ENCODE measurements at places on chromosomes 4 and X.

DNA sequence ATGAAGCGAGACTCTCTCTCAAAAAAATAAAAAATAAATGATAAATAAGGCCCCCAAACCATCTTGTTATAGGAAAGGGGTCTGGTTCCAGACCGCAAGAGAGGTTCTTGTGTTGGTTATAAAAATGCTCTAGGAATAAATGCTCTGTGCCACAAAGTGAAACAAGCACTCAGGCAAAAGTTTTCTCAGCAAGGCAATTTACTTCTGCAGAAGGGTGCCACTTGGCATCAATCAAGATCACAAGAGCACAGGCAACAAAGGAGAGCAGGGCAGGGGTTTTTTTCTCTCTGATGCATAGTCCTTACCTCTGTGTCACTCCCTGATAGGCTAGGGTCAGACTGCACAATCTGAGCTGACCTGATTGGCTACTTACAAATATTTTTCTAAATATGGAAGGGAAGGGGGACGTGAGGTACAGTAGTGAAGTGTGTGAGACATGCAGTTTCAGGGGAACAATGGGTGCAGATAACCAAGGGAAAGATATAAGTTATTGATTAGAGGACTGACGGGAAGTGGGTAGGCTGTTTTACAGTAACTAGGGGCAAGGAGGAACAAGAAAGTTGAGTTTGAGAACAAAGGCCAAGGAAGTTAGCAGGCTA, 29.8 kb upstream of the FUNDC1 start:
- no peak for DNase-seq

DNA sequence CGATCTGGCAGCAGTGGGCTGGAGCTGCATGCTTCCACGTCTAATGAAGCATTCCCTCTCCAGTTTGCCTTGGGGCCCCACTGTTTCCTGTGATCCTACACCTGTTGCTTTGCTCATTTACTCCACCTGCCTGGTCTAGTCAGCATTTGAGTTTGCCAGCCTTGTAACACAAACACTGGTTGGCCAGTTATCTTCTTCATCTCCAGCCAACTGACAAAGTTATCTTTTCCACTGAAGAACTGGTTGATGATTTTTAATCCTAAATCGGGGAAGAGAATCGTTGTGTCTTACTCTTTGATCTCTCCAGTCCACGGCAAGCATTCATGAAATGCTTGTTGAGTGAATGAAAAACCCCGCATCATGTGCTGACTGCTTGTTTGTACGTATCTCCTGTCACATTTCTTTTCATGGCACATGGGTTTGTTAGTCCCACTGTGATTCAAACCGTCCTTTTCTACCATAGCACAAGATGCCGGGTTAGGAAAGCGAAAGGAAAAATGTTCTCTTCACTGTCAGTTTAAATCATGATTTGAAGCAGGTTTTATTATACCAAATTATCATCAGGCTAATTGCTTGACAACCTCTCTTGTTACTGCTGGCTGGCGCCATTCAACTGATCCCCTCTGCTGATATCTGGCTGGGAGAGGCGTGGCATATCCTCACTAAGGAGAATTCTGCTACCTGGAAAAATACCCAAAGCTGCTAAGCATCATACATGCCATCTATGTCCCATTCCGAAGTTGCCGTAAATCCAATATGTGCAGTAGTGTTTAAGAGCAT, 144.8 kb downstream of the SHROOM3 start:
- no peak for DNase-seq

DNA sequence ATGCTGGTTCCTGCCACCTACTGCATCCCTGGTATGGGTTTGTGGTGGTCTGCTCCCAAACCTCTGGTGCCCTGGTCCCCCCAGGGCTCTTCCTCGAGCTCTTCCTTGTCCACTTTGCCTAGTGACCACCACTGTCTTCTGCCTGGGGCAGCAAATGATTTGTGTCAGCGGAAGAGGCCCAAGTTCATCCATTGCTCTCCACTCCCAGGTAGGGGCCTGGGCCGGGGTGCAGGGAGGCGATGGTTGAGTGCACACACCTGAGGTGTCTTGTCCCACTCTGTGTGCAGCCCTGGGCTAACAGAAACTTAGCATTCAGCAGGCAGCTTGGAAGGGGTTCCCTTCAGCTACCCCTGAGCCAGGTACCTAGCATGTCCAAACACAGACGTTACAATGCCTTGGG, 75.6 kb upstream of the SOX3 start:
- no peak for DNase-seq

DNA sequence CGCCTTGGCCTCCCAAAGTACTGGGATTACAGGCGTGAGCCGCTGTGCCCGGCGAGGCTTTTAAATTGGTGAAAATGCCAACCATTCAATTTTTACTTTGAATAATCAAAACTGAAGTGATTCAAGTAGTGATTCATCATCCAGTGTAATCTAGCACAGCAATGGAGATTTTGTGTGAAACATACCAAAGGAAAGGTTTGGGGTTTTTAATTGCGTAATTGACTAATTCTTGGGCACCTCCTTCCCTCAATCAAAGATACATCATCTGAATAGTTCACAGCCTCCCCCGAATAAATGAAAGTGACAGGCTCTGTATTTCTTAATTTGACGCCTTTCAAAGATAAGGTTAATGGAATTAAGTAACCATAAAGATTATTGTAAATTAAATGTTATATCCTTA, 69.0 kb downstream of the DMD start:
- no peak for DNase-seq

DNA sequence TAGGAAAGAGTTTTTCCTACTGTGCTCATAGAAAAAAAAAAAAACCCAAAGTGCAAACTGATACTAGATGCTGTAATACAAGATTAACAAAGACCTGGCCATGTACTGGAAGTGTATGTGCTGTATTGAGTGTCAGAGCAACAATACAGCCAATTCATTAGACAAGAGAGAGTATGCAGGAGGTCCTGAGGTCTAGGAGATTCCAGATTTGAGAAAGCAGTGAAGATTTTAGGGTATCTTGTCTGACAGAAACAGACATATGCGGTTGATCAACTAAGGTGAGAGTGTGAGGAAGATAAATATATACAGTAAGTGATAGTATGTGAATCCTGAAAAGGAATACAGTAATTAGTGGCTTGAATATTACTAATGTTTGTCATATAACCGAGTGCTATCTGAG, 3.0 kb downstream of the GPR174 start:
- no peak for DNase-seq

- DNase-seq, result no peak
Observed at GRCh38 chr4:152443859-152444258, 92.0 kb downstream of the FBXW7 start.

DNA sequence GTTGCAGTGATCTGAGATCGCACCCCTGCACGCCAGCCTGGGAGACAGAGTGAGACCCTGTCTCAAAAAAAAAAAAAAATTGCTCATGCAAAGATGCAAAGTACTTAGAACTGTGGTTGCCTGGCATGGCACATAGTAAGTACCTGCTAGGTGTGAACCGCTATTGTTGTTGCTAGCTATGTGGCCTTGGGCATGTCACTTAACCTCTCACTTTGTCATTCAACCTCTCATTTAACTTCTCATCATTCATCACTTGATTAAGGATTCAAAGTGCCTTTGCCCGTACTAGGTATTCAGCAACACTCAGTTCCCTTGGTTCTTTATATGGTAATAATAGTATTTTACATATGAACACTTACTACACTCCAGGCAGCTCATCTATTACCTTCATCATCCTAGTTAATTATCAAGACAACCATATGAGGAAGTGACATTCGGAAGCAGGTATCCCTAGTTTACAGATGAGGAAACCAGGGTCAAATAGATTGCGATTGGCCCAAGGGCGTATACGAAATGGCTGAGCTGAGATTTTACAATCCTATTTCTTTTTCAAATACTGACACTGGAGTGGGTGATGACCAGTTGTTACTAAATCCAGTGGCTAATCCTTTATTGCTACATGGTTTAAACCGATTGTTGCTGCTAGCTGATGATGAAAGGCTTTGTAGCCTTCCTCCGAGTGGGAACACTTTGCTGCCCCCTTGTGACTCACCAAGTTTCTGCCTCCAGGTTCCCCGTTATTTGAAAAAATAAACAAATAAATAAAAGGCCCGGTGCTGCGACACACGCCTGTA, 28.8 kb upstream of the SOWAHD start:
- peak; percentile 62 for DNase-seq

- no peak for DNase-seq
Observed at GRCh38 chr4:184934961-184935360, 83.3 kb upstream of the HELT start.

DNA sequence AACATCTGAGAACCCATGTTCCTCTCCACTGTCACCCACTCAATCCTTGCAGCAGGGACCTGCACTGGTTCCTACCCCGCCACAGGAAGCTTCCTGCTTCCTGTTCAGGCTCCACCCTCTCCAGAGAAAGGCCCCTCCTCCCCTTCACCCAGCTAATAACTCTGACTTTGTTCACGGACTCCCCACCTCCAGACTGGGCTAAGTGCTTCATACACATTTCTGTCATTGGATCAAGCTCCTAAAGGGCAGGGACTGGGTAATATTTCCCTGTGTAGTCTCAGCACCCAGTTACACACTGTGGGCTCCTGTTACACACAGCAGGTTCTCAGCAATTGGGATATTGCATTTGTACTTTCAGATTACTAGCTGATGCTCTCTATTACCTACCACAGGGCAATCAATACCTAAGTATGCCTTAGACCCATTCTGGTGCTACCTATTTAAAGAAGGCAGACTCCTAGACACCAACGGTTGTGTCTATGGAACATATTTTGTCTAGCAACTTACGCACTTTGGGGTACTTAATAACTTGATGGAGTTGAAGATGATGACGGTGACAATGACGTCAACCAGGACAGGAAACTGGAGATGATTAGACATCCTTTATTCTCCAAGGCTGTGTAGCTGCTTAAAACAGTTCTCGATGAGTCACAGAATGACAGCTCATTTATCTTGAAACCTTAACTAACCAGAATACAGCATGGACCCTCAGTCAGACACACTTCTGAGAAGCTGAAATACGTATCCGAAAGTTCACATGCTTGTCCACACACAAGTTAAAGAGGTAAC, 58.1 kb downstream of the MAML3 start:
- peak; percentile 56 for DNase-seq

DNA sequence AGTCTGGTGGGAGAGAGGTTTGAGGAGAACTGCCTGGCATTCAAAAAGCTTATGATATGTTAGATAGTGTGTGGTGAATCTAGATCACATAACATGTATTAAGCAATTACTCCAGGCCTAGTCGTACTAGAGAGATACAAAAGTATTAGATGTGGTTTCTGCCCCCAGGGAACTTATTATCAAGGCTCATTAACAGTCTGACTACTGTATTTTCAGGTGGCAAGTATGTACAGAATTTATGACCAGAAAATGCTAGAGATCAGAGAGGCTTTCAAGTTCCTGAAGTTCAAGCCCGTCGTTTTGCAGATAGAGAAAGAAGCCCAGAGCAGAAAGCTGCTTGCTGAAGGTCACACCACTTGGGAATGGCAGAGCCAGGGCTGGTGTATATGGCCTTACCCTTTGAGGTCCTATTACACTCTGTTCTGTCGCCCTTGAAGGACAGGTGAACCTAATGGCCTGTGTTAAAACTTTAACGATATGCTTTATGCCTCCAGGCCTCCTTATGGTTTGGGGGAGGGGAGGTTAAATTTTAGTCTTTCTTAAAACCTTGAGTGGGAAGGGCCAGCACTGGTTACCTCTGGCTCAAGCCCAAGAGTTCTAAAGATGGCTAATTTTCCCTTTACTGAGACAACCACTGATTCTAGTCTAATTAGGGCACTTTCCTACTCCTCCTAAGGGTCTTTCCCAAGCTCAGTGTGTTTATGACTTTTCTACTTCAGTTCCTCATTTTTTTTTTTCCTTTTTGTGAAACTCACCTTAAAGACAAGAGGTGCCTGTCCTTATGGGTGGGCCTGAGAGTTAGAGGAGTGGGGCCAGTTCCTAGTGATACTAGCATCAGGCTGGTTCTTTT, 19.9 kb downstream of the TMEM164 start:
- no peak for DNase-seq

DNA sequence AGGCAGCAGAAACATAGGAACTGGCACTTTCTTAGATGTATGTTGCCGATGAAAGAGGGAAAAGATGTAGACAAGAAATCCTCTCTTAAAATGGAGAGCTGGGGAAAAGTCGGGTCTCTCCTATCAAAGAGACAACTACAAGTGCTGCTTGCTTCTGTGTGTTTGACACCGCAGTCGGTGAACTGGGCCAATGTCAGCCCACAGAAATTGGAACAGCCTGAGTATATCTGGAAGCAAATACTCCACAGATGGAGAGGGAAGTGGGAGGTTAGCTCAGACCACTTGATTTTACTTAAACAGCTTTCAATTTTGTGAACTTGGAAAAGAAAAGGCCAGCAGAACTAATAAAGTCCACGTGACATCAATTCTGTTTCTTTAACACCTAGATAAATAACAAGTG, 230.9 kb upstream of the FAT1 start:
- no peak for DNase-seq

Measured in AML-193 (cell line).